LHCN-M2 (cell line): ENCODE measurements at places on chromosomes 2 and 18.

DNA sequence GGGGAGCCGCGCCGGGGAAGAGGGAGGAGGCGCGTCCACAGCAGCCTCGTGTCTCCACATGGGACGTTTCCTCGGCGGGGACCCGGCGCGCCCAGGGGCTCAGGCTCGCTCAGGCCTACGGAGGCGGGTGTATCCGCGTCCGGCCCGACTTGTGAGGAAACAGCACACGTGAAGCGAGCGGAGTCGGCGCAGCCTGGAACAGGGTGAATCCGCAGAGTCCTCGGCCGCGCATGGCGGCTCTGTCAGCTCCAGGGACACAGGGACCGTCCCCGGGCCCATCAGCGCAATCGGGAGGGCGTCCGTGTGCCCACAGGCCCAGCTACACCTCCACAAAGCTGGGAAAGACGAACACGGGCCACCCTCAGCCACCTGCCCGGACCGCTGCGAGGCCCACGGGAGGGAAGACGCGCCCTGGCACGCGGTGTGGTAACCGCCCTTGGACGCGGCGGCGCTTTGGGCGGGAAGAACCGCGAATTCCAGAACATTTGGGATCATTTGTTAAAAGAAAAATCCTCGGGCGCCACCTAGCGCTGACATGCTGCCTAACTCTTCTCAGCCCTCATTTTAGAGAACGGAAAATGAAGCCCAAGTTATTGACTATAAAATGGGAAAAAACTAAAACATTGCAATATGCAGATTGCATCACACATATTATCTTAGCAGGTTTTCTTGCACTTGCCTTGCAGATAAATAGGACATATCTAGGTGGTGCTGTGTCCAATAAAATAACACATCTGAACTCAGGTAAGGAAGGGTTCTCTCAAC lies 40.4 kb downstream of the TMEM18 start:
- peak; percentile 53 for DNase-seq

DNA sequence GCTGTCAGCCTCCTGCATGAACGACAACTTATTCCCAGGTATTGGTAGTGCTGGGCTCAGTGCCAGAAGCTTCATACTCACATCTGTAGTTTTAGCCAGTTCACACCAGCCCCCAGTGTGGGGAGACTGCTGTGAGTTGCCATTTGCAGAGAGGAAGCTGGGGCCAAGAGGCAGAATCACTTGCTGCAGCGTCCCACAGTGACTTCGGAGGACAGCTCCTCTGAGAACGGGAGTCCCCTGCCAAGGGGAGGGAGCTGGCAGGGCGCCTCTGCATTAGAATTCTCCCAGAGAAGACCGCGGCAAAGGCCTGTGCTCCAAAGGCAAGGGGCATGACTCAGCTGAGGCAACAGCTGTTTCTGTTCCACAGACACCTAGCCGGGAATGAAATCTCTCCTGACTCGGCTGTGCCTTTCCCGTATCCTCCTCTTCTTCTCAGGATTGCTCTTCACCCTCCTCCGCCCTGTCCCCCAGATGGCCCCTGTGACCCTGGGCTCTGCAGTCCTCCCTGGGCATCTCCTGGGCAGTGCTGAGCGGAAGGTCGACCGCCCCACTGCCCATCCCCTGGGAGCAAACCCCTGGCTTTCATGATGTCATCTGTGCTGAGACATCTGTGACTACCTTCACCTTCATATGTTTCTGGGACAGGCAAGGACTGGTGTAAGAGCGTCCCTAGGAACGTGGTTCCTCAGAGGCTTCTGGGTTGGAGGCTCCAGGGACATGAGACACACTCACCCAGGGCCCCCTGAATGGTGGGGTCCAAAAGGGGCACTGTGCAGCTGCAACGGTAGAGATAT lies 18.0 kb downstream of the MAL start:
- peak; percentile 86 for DNase-seq

GRCh38 chr18:69982417-69982816 lies 34.7 kb upstream of the CD226 start:
- DNase-seq, result no peak

DNA sequence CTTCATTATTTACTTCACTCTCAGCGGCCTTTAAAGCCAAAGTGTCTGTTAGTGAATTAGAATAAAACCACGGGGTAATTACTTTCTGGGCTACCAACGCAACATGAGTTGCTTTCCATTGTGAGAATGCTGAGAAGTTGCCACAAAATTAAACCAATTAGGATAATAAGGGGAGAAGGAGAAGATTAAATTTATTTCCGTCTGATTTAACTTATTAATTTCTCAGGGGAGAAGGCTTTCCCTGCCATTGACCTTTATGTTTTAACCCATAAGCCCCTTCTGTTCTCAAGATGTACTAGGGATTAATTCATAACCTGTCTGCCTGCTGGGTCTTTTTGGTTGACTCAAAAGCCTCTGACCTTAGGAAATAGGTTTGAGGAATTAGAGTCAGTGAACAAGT lies 42.3 kb upstream of the IGFBP5 start:
- DNase-seq, result no peak

DNA sequence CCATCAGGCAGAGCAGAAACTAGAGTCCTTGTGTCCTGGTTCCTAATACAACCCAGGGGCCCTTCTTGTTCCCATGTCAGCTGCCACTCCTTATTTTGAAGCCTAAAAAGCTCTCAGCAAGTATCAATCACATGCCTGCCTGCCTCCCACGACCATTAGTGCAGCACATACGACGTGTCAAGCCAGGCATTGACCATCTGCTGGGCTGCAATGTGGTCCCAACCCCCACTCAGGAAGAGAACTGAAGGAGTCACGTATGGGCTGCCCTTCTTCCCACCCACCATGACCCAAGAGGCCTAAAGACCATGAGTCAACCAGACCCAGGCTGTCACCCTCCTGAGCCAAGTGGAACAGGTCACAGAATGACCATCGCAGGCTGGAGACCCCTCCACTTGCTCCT lies 98.8 kb downstream of the KLHL29 start:
- DNase-seq, result no peak

GRCh38 chr2:69382547-69382946 lies 4.5 kb downstream of the GFPT1 start:
- DNase-seq, result no peak

- DNase-seq, result peak; percentile 48
Measured at GRCh38 chr2:19195661-19196060, 162.8 kb downstream of the OSR1 start.

DNA sequence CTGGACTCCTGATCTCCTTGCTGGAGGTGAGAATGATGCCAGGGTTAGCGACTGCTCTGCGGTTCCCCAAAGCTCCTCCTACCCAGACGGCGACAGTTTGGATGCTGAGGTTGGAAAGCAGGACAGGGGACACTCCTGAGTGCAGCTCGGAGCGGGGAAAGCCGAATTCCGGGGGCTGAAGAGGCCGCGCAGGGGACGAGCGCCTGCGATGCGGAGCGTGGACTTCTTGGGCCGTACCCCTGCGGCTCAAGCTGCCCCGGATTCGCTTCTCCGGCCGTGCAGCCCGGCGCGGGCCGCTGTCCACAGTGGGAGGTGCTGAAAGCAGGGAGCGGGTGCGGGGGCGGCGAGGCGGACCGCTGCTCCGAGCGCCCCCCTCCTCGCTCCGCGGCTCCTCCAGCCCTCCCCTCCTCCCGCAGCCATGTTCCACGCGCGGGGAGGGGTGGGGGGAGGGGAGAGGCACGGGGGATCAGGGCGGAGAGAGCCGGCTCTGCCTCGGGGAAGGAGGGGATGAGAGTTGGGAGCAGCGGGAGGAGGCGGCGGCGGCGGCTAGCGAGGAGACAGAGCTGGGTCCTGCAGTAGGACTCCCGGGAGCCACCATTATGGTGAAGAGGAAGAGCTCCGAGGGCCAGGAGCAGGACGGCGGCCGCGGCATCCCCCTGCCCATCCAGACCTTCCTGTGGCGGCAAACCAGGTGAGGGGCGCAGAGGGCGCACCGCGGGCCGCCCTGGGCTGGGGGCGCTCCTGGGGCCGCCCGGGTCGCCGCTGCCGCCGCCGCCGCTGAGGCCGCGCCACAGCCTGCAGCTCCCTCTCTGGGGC lies at the start of gene UNC80:
TSS of gene UNC80 (plus strand) at position 359 of the 816 bp plus-strand sequence. CDS start at position 600, 241 bp downstream.
- peak; percentile 40 for DNase-seq

DNA sequence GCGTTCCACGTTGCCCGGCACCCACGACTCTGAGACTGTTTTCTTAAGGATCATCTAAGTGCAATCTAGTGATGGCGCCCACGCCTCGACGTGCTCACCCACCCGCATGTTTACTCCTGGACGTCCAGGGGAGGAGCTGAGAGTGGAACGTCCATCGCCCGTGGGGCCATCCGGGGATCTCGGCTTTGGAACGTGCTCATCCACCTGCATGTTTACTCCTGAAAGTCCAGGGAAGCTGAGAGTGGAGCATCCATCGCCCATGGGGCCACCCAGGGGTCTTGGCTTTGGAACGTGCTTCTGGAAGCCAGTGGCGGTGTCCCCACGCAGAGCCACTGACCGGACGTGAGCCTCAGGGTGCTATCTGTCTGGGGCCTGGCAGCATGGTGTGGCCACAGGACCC lies 45.6 kb upstream of the SALL3 start:
- DNase-seq, result no peak

DNA sequence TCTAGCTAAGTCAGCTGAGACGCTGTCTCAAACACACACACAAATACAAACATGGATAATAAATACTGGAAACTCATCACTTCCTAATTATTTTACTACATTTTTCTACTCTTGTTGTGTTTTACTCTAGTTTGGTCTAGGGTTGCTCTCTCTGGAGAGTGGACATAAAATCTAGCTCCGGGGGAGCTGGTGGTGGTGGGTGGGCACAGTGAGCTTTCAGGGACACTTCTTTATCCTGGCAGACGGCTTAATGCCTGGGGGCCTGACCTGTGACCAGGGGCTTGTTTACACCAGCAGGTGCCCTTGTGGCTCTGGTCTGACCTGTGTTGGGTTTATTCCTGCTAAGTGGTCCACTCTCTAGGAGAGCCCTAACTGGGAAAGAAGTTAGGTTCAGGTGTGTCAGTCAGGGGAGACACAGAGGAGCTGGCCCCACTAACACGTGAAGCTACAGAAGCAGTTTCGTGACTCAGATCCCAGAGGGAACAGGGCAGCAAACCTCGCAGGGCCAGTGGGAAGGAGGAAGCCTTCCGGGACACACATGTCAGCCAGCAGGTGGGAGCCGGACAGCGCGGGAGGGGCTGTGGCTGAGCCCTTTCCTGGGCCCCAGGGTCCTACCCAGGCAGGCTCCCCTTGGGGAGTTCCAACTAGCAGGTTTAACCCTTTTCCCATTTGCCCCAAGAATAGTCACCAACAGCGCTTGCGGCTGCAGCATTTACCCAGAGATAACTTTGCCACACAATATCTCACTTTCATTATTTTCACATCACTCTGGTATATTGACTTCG lies 22.5 kb upstream of the BOK start:
- DNase-seq, result no peak

DNA sequence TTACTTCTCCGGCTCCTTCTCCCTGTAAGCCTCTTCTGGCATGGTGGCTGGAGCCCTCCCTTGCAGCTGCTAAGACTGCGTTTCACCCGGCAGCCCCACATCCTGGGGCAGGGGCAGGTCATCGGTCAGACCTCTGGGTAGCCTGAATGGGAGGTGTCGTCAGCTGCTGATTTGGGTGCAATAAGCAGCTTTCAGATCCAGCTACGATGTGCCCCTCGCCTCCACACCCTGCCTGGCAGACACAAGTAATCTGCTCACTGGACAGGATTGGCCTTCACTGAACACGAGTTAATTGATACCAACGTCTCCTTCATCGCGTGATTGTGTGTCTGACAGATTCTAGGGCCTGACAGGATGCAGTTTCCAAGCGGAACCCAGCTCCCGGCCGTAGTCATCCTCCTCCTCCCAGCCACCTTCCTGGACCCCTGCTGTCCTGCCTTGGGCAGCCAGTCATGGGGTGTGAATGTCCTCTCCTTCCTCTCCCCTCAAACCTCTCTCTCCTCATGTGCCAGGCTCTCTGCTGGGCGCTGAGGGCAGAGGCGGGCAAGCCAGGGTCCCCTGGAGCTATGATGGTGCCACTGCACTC lies 18.9 kb upstream of the PDIA6 start:
- no peak for DNase-seq

GRCh38 chr2:36459725-36460137 lies 104.2 kb downstream of the CRIM1 start:
- peak; percentile 65 for DNase-seq

GRCh38 chr18:8522756-8523155 lies 86.5 kb upstream of the RAB12 start:
- no peak for DNase-seq

GRCh38 chr2:239394346-239394945 lies 6.4 kb downstream of the HDAC4 start:
- no peak for DNase-seq

DNA sequence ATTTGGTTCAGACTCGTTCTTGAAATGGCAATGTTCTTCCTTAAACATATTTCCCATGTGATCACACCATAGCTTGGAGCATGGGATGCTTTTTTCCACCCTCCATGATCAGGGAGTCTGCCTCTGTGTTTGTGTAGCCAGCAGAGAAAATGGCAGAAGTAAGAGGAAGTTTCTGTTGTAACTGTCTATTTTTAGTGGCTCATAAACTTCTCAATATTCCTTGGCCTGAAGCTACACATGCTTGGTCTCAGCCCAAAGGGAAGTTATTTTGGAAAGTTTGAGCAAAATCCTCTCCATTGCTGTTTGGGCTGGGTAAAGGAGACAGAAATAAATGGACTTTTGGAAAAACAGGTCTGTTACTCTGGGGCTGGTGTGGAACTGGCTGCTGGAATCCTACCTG lies 33.4 kb upstream of the ITGA6 start:
- DNase-seq, result no peak

GRCh38 chr18:35694808-35695207 lies 113.3 kb downstream of the GALNT1 start:
- DNase-seq, result no peak

DNA sequence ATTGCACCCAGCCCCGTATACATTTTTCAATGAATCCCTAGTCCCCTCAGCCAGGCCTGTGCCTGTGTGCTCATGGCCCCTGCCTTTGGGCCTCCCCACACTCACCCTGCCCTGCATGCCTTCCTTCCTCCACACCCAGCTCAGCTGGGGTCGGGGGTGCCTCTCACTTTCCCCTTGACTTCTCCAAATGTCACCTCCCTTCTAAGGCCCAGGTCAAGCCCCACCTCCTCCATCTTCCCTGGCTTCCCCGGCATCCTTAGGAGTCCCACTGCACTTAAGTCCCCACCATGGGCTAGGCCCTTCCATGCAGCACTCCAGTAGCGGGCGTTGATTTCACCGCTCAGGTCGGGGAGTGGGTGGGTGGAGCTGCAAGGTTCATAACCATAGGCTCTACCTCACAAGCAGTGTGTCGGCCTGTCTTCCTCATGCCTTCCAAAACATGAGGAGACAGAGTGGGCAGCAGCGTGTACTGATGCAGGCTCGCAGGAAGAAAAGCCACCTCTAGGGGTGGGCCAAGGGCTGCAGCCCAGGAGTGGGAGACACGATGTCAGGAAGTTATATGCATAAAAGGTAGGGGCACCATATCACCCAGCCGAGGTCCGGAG lies 47.7 kb downstream of the DNMT3A start:
- no peak for DNase-seq

DNA sequence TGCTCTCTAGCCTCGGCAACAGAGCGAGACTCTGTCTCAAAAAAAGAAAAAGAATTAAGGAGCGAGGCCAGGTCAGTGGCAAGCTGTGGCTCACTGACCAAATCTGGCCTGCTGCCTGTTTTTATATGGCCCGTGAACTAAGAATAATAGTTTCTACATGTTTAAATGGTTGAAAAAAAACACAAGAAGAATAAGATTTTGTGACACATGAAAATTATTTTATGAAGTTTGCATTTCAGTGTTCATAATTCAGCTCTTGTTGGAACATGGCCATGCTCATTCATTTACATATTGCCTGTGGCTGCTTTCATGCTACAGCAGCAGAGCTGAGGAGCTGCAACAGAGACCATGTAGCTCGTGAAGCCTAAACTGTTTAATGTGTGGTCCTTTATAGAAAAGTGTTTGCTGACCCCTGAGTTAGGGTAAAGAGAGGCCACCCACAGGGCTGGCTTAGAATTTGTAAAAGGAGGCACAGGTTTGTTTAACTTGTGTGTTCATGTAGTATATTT lies 59.5 kb downstream of the MFSD6 start:
- DNase-seq, result no peak
